CMK (cell line): ENCODE measurements at places on chromosomes 7 and 10.

DNA sequence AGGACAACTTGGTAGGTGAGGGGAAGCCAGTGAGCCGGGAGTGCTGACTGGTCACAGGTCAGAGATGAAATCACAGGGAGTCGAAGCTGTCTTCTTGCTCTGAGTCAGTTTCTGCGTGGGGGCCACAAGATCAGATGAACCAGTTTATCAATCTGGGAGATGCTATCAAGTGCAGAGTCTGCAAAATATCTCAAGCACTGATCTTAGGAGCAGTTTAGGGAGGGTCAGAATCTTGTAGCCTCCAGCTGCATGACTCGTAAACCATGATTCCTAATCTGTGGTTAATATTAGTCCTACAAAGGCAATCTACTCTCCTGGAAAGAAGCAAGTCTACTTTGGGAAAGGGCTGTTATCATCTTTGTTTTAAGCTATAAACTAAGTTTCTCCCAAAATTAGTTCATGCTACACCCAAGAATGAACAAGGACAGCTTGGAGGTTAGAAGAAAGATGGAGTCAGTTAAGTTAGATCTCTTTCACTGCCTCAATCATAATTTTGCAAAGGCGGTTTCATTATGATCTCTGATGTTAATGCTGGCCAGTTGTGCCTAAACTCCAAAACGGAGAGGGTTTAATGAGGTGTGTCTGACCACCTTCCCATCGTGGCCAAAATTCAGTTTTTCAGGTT lies 8.4 kb upstream of the LMOD2 start:
- DNase-seq = no peak

DNA sequence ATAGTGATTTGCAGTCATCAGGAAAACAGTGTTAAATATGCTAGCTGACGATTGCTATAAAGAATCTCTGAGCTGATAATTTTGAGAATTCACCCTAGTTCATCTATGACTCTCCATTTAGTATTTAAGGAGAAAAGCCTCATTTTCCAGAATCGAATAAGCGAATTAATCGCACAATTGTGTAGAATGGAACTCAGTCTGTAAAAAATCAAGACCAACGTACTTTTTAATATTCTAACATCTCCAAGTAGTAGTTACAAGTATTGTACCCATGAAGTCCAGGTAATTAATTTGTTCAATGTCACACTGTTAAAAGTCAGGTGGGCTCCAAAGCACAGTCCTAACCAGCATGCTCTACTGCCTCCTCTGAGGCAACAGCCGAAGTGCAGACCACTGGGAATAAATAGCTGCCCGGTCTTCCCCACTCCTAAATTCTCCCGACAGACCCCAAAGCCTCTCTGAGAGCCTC lies 380 bp upstream of the AGBL3 start:
- DNase-seq = no peak

- no peak for DNase-seq
These were observed 191.1 kb downstream of the SKAP2 start for GRCh38 chr7:26673271-26673670.

DNA sequence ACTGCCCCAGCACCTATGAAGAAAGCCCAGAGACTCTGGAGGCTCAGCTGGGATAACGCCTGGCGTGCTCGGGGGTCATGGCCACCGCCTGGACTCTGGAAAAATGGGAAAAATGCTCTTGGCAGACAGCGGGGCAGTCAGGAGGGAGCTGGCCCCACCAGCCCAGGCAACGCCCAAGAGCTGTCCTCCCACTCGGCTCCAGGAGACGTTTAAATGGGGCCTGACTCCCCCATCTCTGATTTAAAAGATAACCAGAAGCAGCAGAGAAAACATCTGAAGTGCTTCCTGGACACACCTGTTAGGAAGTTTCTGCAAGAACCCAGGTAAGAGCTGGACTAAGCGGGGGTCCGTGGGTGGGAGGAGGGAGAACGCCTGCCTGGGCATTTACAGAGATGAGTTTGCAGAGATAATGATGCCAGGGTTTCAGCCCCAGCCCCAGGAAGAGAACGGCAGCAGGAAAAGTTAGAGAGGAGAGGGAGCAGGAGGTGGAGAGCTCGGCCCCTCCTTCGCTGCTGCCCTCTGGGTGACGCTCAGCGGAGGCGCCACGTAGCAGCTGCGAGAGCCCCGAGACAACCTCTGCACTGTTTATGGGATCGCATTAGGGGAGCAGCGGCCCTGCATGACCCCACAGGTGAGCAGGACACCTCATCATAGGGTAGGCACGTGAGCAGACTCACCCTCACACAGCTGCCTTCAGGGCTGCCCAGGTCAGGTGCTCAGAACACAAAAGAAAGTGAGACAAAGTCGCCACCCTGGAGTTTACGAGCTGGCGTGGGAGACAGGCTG lies 83.5 kb upstream of the INSIG1 start:
- no peak for DNase-seq

GRCh38 chr10:91211675-91212074 lies 8.8 kb upstream of the PCGF5 start:
- no peak for DNase-seq

DNA sequence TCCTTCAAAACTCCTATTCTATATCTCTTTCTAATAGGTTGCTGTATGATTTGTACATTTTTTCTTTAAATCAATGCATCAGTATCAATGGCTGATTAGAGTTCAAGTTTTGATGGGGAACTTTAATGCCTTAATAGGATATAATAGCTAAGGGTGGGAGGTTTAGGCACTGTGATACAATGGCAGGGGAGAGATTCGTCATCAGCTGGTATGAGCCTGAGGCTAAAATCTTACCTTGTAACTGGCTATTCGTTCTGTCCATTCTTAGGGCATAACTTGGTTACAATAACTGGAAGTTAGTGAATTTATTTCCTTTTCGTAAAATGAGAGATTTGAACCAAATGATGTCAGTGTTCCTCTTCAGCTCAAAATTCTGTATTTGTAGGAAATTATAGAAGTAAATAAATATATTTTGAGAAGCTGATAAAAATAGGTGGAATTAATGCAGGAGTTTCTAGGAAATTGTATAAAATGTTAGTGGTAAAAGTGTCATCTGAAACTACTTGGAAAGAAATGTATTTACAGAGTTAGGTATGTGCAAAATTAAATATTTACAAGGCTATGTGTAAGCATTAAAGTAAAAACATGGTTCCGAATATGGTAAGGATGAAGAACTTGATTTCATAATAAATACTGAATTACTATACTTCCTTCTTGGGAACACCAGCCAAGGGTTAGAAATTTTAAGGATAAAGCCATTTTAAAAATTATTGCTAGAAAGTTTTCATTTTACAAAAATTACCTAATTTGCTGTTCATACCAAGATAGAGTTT lies 27.5 kb upstream of the NAMPT start:
- DNase-seq = no peak

DNA sequence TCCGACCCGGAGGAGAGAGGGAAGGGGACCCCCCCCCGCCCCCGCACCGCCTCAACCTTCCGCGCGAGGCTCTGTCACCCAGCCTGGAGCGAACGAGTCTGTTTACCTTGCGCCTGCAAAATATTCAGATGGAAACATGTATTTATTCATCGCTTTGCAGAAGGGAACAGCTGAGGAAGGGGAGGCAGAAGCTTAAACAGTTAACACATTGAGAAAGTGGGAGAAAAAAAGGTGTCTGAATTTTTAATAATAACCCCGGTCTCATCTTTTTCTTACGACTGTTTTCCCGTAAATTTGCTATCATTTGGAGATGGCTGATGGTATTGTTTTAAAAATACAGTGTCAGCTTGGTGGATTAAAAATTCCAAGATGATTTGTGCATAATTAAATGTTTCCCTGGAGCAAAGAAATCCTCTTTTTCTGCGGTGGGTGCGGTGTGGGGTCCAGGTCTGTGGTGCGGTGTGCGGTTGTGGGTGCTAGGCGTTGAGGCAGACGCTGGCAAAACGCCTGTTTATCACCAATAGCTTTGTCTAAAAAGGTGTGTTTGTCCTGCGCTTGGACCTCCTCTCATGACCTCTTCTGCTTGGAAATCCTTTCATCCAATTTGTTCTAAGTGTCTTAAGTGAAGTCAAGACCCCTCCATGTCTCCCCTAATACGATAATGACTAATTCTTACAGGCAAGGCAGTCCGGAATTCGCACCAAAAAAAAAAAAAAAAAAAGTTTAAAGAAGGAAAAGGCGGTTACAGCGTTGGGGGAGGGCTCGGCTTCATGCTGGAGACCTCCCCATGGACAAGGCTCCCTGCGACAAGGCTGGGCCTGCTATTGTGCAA lies 1.6 kb downstream of the UNCX start:
- no peak for DNase-seq

- DNase-seq = no peak
These were observed 357.5 kb downstream of the DNAJB6 start for GRCh38 chr7:157694376-157694665.

GRCh38 chr10:68301790-68302502 lies 29.9 kb upstream of the HNRNPH3 start:
- no peak for DNase-seq

DNA sequence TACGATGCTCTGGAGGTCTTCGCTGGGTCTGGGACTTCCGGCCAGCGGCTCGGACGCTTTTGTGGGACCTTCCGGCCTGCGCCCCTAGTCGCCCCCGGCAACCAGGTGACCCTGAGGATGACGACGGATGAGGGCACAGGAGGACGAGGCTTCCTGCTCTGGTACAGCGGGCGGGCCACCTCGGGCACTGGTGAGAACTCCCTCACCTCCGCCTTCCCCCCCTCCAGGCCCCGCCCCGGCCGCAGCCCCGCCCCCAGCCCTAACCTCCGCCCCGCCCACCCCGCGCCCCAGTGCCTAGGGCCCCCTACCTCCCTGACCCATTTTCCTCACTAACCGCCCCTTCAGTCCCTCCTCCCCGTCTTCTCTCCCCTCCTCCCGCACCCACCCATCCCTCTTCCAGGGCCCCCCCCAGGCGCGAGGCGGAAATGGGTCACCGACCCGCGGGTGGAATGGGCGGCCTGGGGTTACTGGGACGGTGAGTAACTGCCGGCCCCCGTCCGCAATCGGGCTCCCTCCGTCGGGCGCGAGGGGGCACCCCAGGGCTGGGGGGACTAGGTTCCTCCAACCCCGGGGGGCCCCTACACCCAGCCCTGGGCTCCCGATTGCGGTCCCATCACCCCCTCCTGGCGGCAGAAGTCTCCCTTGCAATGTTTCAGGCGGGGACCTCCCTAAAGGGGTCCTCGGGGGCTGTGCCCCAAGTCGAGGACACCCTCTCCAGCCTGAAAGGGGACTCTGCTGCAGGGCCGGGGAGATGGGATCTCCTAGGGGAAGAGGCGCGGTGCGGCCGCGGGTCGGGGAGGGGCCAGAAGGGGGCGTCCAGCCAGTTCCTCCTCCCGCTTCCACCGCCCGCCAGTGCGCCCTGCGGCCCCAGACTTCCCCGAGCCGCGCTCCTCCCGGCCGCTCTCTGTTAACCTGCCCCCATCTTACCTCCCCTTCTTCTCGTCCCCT lies 2.1 kb downstream of the PCOLCE start:
- no peak for DNase-seq

DNA sequence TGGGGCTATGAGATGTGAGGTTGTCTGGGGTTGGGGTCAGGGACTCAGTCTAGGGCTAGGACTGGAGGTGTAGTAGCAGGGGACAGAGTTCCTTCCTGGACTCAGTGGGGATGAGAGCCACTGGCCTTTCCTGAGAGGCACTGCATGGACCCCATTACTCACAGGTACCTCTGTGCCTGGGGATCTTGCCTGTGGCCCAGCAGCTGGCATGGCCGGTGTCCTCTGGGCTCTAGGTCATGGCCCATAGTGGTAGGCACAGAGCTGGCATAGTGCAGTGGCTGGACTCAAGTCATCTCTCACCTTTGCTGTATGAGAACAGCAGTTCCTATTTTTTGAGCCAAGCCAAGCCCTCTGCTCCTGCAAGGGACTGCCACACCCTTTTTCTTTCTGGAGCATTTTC lies 51.9 kb downstream of the NEURL1 start:
- DNase-seq = no peak

GRCh38 chr7:75718390-75719031 lies 20.2 kb downstream of the HIP1 start:
- DNase-seq = no peak

DNA sequence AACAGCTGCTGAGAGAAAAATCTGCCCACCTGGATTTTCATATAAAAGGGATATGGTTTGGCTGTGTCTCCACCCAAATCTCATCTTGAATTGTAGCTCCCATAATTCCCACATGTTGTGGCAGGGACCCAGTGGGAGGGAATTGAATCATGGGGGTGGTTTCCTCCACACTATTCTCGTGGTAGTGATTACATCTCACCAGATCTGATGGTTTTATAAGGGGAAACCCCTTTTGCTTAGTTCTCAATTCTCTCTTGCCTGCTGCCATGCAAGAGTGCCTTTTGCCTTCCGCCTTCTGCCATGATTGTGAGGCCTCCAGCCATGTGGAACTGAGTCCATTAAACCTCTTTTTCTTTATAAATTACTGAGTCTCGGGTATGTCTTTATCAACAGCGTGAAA lies 20.8 kb upstream of the MKI67 start:
- no peak for DNase-seq

DNA sequence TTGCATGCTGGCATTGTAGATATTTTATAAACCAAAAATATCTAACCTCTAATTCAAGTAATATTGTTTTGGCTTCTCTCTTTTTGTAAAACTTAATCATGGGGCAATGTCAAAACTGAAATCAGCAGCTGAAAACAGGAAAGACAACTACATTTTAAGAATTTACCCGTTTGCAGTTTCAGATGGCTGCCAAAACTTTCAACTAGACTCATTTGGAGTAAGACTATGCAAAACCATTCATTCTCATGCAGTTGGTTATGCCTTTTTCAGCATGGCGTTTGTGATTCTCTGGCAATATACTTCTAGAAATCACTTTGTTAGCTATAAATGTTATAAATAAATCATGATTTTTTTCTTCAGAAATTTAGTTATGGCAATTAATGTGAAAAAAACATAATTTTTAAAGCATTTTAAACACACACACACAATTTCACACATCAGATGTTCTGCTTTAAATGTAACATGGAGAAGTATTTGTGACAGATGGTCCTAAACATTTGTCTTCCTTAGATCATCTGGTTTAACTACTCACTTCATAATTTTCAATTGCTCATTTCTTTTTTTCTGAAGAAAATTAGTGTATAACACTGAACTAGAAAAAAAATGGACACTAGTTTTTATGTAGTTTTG lies 116.4 kb downstream of the ITGB8 start:
- DNase-seq = no peak

GRCh38 chr10:53713431-53713830 lies 940.8 kb upstream of the MBL2 start:
- DNase-seq = no peak

- DNase-seq = no peak
These were observed 60.1 kb downstream of the CARD11 start for GRCh38 chr7:2983586-2983985.

DNA sequence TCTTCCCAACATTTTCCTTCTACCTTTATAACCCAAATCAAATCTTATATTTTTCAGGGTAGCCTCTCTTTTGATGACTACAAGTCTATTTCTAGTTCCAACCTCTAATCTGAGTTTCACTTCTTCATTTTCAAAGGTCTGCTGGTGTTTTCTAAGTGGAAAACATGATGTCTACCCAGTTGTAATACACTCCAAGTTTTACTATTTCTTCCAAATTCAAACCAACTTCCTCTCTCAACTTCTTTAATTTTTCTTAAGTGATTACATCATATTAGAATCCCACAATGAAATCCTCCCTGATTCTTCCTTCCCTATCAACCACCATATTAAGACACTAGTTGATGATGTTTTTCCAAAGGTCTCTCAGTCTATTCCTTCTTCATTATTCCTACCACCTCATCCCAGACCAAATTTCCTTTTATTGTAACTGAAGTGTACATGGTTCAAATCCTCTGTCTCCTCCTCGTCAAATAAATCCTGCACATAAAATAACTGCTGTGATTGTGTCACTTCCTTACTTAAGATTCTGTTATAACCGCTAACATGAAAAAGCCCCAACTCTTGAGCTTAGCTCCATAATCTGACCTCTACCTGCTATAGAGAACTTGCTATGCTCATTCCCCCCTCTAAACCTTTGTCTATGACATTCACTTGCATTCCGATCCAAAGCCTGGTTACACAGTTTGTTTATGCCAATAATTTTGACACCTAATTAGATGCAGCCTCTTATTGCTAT lies 12.7 kb downstream of the TAS2R38 start:
- no peak for DNase-seq
